HS-5 (cell line): ENCODE measurements at places on chromosomes 1 and 21.

DNA sequence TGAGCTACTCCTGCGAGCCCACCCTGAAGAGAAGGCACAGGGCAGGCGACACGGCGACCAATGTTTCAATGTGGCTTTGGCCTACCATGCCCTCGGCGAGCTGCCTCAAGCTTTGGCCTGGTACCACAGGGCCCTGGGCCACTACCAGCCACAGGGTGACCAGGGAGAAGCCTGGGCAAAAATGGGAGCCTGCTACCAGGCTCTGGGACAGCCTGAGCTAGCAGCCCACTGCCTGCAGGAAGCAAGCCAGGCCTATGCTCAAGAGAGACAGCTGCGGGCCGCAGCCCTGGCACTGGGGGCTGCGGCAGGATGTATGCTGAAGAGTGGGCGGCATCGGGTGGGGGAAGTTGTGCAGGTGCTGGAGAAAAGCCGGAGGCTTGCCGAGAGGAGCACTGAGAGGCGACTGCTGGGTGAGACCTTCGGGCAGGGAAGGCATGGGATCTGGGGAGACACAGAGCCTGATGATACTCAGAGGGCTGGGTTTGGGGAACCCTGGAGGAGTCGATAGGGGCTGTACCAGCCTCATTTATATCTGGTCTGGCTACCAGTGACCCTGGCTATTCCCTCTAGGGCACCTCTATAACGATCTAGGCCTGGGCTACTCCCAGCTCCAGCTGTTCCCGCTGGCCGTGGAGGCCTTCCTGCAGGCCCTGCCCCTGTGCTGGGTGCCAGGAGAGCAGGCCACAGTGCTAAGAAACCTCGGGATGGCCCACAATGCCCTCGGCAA is 2.3 kb downstream of the TTC24 start:
- DNase-seq = no peak

DNA sequence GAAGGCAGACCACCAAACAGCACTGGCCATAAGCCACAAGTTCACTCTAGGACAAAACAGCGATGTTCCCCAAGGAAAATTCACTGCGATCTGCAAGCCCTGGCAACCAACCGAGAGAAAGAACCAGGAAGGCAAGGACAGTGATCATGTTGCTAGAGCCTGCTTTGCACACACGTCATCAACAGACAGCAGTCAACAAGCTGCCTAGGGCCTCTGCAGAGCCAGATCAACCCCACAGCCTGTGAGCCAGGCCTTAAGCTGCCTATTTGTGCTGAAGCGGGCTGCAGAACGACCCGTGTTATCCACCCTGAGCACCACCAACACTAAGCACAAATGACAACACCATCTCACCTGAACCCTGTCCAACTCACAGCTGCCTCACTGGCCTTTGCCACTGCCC is 6.2 kb upstream of the YRDC start:
- no peak for DNase-seq

DNA sequence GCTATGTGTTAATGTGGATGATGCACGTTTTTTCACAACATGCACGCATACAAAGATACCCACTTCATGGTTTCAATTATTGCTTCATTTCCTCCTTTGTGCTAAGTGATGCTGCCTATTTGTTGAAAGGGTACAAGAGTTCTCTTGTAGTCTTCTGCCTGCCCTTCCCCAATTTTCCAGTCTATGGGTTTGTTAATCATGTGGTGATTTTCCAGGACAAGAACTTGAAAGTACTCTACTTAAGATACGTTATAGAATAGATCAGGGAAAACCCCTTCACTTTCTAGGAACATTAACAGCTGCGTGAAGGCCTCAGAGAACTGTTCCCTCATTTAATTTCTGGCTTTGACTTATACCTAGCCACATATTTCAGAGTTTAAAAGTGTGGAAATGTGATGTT is 52.1 kb upstream of the SLC44A3 start:
- no peak for DNase-seq

DNA sequence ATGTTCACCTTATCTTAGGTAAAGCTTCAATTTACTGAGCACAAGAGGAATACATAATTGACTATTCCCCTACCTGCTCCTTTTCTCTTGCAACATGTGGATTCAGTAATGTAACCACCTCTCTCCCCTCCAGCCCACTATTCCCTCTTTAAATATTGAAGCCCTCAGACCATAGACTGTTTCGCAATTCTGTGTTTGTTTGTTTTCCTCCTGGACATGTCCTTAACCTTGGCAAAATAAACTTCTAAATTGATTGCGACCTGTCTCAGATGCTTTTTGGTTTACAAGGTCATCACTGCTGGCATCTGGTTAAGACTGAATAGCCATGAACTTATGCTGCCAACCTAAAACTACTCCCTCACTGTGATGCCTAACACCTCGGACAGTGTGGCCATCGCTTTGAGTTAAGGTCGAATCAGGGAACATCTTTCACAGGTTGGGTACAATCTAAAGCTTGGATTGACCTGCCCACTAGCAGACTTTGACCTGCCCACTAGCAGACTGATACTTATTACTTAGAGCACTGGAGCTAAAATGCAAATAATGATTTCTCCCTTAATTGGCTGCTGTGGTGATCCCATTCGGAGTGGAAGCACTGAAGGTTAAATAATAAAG is 10.2 kb upstream of the CDC42BPA start:
- DNase-seq = no peak

- peak; percentile 87 for DNase-seq
These were observed 154.2 kb downstream of the EIF4G3 start for GRCh38 chr1:21022279-21023040.

DNA sequence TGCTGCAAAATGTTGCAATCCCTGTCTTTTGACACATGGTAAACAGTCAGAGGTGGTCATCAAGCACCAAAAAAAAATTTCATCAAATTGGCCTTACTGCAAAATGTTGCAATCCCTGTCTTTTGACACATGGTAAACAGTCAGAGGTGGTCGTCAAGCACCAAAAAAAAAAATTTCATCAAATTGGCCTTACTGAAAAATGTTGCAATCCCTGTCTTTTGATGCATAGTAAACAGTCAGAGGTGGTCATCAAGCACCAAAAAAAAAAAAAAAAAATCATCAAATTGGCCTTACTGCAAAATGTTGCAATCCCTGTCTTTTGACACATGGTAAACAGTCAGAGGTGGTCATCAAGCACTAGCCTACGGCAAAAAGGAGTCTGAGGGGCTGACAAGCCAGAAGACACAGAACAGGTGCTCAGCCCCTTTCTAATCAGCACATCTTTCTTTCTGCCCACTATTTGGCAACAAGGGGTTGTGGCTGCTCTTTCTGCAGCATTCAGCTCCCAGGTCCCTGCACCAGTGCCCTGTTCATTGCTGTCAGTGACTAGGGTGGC is 223.8 kb downstream of the KCNH1 start:
- no peak for DNase-seq

GRCh38 chr1:152036267-152037216 is at the start of gene S100A11:
TSS of gene S100A11 (minus strand) at chr1:152037004. CDS start at chr1:152036915, 89 bp downstream.
- peak; percentile 42 for DNase-seq

DNA sequence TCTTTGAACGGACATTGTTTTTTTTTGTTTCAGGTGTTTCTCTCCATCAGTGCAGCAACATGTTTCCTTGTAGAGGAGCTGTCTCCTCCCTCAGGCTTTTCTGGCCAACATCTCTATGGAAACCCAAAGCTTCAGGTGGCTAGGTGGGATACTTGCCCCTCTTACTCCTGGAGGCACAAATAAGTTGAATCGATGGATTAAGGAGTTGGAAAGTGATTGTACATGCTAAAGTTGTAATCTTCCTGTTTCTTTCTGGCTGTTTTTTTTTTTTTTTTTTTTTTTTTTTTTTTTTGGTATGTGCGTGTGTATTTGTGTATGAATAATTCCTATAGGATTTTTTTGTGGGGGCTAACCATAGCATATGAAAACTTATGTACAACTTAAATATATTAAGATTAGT is 10.6 kb downstream of the USP25 start:
- no peak for DNase-seq

DNA sequence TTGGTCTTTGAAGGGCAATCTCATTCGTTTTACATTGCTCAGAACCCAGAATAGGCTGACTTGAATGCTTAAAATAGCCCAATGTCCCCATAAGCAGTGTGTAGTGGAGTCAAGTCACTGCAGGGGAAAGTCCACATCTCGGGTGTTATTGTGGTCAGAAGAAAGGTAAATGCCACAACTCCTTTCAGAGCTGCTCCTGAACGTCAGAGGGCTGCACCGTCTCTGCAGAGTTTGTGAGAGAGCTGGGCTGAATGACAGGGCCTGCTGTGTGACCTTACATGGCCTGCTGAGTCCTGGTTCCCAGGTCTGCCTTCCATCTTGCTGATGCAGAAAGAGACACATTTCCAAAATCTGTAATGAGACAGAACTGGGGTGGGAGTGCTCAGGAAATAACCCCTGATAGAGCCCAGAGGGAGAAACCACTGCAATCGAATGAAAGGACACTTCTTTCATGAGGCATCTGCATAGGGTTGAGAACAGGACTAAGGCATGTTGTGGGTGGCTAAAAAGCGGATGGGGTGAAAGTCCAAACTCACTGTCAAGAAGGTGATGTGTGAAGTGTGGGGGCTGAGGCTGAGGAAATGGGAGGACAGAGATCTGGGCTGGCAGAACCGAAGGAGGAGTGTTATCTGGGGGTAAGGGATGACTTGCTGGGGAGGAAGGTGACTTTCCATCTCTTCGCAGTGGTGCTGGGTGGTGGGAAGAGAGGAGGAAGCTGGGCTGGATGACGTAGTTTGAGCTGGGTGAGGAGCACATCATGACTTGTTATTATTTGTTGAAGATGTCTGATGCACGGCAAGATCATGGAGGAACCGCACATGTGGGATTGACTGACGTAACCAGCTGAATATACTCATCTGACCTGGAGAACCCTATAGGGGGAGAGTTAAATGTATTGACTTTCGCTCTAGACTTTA is 33.7 kb downstream of the XCL2 start:
- DNase-seq = no peak

- DNase-seq = no peak
These were observed 376.9 kb downstream of the HHIPL2 start for GRCh38 chr1:222171005-222171404.

DNA sequence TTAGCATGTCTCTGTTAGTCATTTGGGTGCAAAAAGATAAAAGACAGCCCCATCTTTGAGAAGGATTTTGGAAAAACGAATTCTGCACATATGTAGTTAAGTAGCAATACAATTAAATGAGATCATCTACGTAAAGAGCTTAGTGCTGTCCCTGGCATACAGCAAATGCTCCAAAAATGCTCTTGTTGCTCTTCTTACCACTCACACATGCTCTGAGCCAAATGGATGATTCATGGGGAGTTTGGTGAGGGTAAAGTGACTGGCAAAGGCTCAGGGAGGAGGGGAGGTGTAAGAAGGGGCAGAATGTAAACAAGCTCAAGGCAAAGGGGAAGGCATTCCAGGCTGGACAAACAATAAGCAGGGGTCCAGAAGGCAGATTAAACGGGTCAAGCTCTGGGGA is 191.9 kb downstream of the AK5 start:
- DNase-seq = peak; percentile 89

- DNase-seq = peak; percentile 18
These were observed 50.6 kb downstream of the COLGALT2 start for GRCh38 chr1:183986941-183987340.

DNA sequence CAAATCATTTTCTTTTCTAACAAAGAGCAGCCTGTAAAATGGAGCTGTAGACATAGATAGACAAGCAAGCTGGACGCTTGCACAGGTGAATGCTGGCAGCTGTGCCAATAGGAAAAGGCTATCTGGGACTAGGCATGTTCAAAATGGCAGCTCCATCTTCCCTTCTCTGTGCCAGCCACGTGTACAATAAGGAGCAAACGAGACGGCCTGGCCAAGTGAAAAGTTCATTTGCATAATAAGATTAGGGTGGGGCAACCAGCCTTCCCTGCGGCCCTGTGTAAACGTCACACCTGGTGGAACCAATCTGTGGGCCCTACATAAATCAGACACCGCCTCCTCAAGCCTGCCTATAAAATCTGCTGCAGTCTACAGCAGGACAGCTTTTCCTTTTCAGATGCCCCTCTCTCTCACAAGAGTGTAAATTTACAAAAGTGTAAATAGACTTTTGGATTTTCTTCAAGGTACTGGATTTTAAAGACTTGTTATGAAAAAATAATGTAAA is 16.6 kb upstream of the EDEM3 start:
- no peak for DNase-seq

DNA sequence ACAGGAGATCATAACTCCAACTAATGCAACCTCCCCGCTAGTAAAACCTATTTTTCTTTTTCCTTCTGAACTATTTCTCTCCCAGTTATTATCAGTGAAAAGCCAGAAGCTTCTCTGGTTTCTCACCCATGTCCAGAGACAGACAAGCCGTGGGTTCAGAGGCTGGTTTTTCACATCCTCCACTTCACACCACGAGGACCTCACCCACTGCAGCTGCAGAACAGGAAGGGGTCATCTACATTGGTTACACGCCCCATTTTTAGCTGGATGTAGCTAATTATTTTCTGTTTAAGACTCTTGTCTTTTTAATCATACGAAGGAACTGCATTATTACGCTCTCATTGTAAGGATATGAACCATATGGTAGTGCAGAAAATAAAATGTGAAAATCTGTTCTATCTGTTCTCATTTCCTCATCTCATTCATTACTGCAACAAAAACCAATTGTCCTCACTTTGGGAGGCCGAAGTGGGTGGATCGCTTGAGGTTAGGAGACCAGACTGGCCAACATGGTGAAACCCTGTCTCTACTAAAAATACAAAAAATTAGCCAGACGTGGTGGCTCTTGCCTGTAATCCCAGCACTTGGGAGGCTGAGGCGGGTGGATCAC is 39.1 kb upstream of the CLDN14 start:
- no peak for DNase-seq

DNA sequence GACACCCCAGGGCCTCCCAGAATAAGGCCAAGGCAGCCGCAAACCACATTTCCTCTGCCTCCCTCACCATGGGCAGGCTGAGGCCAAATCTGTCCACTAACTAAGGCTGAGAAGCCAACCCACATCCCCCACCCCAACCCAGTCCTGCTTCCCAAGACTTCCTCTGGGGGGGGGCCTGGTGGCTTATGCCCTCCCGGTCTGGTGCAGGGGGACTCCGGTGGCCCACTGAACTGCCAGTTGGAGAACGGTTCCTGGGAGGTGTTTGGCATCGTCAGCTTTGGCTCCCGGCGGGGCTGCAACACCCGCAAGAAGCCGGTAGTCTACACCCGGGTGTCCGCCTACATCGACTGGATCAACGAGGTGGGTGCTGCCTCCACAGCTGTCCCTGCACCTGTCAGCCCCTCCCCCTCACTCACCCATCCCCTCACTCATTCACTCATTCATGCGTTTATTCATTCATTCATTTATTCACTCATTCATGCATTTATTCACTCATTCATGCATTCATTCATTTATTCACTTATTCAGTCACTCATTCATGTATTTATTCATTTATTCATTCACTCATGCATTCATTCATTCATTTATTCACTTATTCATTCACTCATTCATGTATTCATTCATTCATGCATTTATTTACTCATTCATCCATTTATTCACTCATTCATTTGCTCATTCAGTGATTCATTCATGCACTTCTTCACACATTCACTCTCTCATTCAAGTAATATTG is 7.3 kb downstream of the CTRC start:
- no peak for DNase-seq

GRCh38 chr1:246404078-246404477 is 103.0 kb downstream of the SMYD3 start:
- DNase-seq = no peak

- DNase-seq = no peak
These were observed 105.6 kb upstream of the SOD1 start for GRCh38 chr21:31553926-31554325.
